ENCODE measurements at places on chromosomes 11 and 22.

DNA sequence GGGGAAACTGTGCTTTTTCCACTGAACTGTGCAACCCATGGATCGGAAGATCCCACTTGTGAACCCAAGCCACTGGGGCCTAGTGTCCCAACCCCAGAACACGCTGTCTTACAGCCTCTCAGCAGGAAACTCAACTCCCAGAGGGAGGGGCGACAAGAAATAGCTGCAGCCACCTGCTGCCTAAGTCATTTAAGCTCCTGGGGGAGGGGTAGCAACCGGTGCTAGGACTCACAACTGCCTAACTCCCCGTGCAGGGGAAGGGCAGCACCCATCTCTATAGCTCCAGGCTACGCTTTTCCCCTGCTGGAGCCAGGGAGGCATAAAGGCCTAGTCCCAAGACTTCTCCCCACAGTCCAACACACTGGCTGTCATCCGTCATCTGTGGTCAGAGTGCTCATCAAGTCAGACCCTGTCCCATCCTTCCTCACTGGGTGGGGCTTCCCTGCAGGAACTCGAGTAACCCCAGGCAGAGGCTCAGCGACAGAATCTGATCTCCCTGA is 363.0 kb downstream of the LUZP2 start:
- DNase-seq: no peak

DNA sequence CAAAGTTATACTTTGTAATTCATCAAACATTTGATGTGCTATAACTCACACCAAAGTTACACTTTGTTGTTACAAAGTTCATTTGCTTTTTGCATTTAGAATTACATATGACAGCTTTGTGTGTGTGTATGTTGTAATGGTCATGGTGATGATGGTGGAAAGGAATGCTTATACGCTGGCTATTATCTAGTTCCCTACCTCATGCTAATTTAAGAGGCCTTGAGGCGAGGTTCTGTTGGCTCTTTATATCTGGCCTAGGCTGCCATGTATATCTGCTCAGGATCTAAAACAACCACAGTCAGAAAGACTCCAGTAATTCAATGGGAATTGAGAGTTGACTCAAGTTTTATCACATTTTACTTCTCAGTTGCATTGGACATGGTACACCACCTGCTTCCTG is 123.4 kb downstream of the SLC17A6 start:
- no peak for DNase-seq

- no peak for DNase-seq
Measured at GRCh38 chr11:132314911-132315455, 944.6 kb downstream of the NTM start.

GRCh38 chr11:64235437-64236161 is 1.2 kb downstream of the VEGFB start:
- DNase-seq: no peak

DNA sequence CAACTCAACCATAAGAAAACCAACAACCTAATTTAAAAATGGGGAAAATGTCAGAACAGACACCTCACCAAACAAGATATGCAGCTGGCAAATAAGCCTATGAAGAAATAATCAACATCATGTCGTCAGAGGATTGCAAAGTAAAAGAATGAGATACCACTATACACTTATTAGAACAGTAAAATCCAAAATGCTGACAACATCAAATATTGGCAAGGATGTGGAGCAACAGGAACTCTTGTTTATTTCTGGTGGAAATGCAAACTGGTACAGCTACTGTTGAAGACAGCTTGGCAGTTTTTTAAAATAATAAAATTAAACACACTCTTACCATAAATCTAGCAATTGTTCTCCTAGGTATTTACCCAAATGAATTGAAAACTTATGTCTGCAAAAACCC is 140.7 kb upstream of the B3GAT1 start:
- no peak for DNase-seq

DNA sequence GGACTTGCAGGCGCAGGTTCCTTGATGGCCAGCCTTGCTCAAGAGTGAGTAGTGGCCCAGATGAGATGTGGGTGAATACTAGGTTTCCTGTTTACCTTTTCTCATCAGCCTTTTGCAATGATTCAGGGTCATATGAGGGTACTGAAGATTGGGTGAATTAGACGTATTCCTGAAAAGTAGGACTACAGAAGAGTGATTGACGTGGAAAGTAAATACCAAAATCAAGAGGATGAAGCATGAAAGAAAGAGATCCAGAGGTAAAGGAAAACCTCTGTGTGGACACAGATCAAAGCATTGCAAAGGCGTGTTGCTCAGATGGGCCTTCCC is 59.9 kb downstream of the CYB5R2 start:
- no peak for DNase-seq

- no peak for DNase-seq
Measured at GRCh38 chr11:133228471-133229329, 303.6 kb downstream of the OPCML start.

- DNase-seq: peak; percentile 81
Measured at GRCh38 chr11:76721755-76722677, 51.5 kb upstream of the LRRC32 start.

DNA sequence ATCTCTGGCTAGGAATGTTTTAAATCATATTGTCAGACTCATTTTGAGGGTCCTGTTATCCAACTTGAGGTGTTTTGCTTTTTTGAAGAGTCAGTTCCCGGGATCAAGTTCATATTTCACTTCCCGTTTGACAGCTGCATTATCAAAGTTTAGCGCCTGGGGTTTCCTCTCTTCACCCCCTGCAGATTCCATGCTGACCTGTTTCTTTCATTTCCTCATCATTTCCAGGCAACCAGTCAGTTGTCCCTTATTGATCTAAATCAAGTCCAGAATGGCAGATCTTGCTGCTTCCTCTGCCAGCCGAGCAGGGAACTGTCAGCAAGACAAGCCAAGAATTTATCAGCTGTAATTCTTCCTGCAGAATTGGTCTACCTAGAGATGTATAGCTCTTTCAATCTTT is 197.6 kb upstream of the SYN3 start:
- no peak for DNase-seq

DNA sequence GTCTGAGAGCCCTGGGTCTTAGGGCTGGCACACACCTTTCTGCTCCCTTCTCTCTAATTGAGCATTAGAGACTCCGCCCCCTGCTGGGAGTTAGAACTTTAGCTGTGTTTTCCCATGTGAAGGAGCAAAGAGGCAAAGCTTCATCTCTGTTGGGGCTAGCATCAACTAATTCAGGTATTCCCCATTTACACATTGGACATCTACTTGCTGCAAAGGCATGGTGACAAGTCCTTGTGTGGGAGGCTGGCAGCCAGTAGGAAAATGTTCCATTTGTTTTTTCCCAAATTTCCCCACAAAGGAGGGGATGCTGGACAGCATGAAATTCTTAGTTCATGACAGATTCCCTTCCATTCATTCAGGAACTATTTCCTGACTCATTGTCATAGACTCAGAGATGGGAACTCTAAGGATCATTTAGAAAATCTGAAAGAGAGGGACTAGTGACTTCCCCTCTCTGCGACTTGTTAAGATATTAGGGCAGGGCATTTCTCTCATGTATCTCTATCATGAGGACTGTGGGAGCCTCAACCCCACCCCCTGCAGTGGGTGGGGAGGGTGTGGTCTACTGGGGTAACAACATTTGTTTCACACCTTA is 3.6 kb downstream of the CD44 start:
- DNase-seq: peak; percentile 93

GRCh38 chr11:40602866-40603552 is 856.4 kb downstream of the LRRC4C start:
- peak; percentile 75 for DNase-seq

DNA sequence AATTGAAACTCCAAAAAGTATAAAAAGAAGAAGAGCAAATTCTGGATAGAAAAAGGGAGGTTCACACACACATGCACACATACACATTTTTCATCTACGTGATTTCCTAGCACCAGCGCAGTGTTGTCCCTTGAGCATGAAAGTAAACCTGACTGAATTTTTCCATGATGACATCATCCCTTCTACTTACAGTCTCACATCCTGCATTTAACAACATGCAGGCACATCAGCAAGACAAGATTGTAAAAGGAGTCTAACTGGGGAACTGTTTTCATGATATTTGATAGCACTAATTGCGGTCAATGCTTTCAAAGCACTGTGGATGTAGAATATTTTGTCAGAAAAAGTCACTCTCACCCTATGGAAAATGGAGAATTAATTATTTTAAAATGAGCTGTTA is 36.6 kb downstream of the GAS2 start:
- peak; percentile 80 for DNase-seq

DNA sequence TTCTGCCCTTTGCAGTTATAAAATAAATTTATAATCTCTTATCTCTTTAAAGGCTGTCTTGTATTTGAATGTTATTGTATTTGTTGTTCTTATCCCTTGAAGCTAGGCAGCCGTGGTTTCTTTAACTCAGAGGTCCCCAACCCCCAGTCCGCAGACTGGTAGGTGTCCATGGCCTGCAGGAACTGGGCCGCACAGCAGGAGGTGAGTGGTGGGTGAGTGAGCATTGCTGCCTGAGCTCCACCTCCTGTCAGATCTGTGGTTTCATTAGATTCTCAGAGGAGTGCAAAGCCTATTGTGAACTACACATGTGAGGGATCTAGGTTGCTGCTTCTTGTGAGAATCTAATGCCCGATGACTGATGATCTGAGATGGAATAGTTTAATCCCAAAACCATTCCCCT is 380.0 kb upstream of the CCDC90B start:
- DNase-seq: no peak

DNA sequence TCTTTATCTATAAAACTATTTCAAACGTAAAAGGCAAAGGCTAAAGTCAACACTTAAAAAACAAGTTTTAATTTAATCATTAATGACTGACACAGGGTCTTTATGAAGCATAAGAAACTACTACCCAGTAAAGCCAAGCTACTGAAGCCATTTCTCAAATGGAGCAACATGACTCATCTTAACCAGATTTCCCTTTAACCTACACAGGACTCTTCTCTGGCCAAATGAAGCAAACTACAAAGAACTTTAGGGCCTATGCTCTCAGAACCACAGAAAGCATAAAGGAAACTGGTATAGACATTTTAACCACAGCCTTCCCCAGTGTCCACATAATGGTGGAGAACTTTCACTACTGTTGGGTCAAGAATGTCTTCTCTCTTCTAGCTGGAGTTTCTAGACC is 34.7 kb downstream of the ALG9 start:
- peak; percentile 17 for DNase-seq

DNA sequence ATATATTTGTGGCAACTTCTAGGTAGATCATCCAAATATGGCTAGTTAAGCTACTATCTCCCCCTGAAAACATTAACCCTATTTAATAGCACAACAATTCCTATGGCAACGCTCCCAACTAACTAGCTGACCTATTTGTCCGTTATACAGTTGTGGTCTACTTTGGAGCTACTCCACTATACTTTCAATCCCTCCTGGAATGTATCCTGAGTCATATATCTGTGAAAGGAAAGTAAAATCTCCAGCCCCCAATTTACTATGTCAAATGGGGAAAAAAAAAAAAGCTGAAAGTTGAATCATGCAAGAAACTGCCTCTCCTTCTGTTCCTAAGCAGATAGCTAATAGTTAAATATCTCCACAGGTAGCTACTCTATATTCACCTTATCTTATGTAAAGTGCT is 128.5 kb downstream of the CD44 start:
- peak; percentile 94 for DNase-seq

GRCh38 chr11:75728992-75729391 is 11.4 kb downstream of the MOGAT2 start:
- DNase-seq: no peak

DNA sequence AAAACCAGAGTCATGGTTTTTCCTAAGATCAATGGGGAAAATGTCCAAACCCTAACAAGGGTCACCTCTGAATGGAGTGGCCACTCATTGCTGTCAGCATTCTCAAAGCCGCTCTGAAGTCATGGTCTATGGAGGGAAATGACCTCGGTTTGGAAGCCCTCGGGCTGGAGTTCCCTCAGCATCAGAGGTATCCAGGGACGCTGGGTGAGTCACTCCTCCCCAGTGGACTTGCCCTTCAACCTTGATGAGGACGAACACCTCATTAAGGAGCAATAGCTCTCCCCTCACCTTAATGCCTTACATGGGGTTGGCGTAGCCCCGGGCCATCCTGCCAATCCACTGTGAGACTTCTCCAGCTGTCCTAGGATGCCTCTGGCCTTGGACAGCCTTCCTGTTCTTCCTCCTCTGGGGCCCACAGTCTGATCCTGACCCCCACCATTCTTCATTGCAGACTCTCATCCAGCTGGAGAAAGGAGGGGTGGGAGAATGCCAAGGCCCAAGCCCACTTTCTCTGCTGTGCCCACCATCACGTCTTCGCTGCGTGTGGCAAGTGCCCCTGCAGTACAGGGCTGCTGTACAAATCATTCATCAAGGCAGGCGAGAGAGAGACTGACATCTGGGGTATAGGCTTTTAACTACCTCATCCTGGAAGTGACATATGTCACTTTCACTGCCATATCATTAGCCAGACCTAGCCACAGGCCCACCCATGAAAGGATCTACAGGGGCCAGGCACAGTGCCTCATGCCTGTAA is 25.4 kb upstream of the MYH9 start:
- DNase-seq: peak; percentile 77

- DNase-seq: no peak
Measured at GRCh38 chr11:20840341-20840740, 171.0 kb downstream of the NELL1 start.

- DNase-seq: no peak
Measured at GRCh38 chr11:23406131-23406819, 546.0 kb upstream of the CCDC179 start.

- no peak for DNase-seq
Measured at GRCh38 chr11:16880184-16880801, 133.9 kb downstream of the PLEKHA7 start.

Data from ELR (cell line).